Lung (tissue), 17 donors: ENCODE measurements at places on chromosomes 16 and 17. TPM values are rescaled to one million over a fixed set of nuclear protein-coding genes. Genes with fewer than 3 reads are reported as not detected.

DNA sequence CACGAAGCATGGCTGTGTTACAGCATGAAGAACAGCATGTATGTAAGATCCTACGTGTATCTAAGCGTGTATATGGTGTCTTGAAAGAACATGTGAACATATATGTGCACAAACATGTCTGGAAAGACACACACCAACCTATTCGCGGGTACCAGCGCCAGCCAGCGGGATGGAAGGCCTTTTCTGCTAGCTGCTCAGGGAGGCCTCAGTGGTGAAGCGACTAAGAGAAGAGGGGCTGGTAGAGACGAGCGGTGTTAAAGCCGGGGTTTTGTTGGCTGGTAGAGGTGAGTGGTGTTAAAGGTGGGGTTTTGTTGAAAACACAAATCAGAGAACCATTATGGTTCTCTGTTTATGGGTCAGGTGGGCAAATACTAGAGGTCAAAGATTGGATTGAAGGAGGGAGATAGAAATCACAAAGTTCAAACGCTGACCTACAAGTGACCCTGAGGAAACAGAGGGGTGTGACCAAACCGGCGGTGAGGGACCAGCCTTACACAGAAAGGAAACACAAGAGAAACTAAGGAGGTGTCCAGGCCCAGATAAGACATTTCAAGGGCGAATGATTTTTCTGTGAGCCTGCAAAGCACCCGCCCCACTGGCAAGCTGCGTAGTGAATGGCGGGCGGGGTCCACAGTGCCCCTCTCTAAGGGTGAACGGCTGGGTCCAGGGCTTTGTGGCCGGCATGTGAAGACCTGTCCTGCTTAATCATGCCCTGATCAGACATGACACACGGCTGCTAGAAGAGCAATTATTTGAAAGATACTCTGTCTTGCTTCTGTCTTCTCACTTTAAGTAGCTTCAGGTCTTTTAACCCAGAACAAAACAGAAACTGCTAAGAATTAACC, 8.1 kb downstream of the ZCCHC14 start:
- no peak overlapping the region for H3K4me3 ChIP-seq
- peaks cover 14% of the 10 kb centered on the region for H3K4me1 ChIP-seq
- peak overlapping the region; percentile 7 for H3K27ac ChIP-seq
- H3K36me3 ChIP-seq = no peaks in the 10 kb centered on the region
- H3K27me3 ChIP-seq = no peaks in the 10 kb centered on the region

DNA sequence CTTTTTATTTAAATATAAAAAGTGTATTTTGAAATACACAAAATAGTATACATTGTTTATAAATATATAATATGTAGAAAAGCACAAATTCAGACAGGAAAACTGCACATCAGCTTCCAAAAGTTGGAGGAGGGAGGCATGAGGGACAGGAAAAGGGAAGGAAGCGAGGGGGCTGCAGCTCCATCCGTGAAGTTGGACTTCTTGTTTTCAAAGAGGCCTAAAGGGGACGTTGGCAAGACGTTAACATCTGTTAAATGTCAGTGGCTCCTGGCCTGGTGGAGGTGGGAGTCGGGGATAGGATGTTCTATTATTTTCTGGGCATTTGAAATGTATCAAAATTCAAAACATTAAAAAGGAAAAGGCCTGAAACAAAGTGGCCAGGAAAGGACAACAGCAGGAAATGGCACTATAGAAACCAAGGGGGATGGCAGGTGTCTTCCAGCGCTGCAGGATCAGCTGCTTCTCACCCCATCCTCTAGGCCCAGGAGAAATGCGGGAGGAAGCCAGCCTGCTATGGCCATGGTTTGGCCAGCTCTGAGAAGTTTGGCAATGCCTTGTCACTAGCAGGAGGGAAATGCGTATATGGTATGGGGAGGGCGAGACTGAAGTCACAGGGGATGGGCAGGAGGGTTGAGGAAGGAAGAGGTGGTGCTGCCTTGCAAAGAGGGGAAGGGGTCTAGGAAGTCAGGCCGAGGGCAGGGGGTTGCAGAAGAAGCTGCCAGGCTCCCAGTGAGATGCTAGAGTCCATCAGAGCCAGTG, 6.4 kb downstream of the CMTM2 start:
- H3K27ac ChIP-seq = peak overlapping the region; percentile 42
- no peaks in the 10 kb centered on the region for H3K36me3 ChIP-seq
- H3K4me3 ChIP-seq = no peak overlapping the region
- peak; percentile 43 for DNase-seq
- H3K27me3 ChIP-seq = no peaks in the 10 kb centered on the region
- peaks cover 7% of the 10 kb centered on the region for H3K4me1 ChIP-seq

GRCh38 chr17:60110586-60110985, 31.9 kb upstream of the HEATR6 start:
- H3K27ac ChIP-seq = no peak overlapping the region
- no peak for DNase-seq
- H3K36me3 ChIP-seq = no peaks in the 10 kb centered on the region
- H3K27me3 ChIP-seq = no peaks in the 10 kb centered on the region
- H3K4me1 ChIP-seq = no peaks in the 10 kb centered on the region

- DNase-seq = no peak
- no peak overlapping the region for H3K4me3 ChIP-seq
- peak overlapping the region; percentile 21 for H3K27ac ChIP-seq
- H3K36me3 ChIP-seq = peaks cover 22% of the 10 kb centered on the region
- H3K27me3 ChIP-seq = no peaks in the 10 kb centered on the region
- H3K4me1 ChIP-seq = peaks cover 7% of the 10 kb centered on the region
These were observed 14.4 kb downstream of the SNN start for GRCh38 chr16:11682655-11683096.

DNA sequence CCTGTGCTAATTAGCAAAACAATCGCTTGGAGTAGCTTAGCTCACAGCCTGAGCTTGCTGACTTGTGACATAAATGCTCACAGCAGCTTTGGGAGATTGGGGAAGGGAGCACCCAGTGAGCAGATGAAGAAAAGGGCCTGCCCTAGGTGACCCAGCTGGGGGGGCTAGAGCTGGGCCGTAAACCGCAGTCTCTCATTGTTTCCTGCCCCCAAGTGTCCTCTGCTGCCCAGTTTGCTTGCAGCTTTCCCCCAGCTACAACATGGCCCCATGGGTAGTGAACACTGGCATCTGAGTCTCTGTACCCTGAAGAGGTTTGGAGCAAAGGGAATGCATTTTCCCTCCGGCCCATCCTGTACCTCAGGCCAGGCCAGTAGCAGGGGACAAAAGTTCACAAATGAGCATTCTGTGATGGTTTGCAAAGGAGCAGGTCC, 349.4 kb downstream of the SLC39A11 start:
- H3K27ac ChIP-seq = no peak overlapping the region
- H3K4me1 ChIP-seq = no peaks in the 10 kb centered on the region
- no peaks in the 10 kb centered on the region for H3K36me3 ChIP-seq

DNA sequence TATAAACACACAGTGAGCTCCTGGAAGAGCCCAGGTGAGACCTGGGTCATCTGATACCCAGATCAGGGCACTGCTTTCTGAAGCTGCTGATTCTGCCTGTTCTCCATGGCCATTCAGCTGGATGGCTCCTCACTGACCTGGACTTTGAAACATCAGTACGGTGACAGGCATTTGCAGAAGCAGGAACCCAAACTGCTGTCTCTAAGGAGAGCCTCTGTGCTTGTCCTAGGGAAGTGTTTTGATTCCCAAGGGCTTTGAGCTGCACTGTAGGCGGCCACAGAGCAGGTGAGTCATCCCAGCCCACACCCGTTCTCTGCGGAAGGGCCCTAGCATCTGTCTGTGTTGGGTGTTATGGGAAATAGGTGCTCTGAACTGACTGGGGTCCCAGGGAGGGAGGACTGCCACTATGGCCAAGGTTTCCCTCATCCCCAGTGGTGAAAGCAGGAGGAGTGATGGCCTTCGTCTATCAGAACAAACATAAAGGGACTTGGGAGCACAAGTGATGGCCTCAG, 60.7 kb upstream of the ADCY9 start:
- no peak overlapping the region for H3K27ac ChIP-seq
- H3K4me3 ChIP-seq = no peak overlapping the region
- DNase-seq = no peak
- no peaks in the 10 kb centered on the region for H3K36me3 ChIP-seq
- no peaks in the 10 kb centered on the region for H3K27me3 ChIP-seq
- no peaks in the 10 kb centered on the region for H3K4me1 ChIP-seq

DNA sequence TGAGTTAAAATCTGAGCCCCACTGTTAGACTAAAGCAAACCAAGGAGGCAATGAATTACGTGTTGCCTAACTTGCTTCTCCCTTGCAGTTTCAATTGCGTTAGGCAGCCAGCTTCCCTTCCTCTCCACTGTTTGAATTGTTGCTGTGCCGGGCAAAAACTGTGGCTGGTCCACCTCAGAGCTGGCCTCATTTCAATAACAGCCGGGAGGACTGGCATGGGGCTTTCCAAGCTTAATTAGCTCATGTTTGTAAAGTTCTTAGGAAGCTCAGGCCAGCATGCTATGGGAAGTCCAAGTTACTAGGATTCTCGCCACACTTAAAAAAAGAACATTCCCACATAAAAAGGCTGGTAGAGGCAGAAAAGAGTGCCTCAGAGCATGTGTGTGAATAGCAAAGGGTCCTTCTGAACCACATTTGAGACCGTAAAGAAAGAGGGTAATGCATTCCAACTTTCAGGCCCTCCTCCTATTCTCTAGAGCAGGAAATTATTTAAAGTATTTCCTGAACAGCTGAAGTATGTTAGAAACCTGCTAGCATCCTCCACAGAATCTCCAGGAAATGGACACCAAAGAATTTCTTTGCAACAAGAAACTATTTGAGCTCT, 79.0 kb upstream of the SMURF2 start:
- H3K36me3 ChIP-seq = no peaks in the 10 kb centered on the region
- no peaks in the 10 kb centered on the region for H3K27me3 ChIP-seq
- H3K4me3 ChIP-seq = no peak overlapping the region
- peak; percentile 59 for DNase-seq
- H3K27ac ChIP-seq = no peak overlapping the region
- peaks cover 5% of the 10 kb centered on the region for H3K4me1 ChIP-seq

The MYH2 gene
- polyA plus RNA-seq = 0.02 TPM

The C16orf89 gene
- polyA plus RNA-seq = 356 TPM

The SEZ6L2 gene
- polyA plus RNA-seq = 4.6 TPM

The ABCC12 gene
- polyA plus RNA-seq = not detected

The SHISA9 gene
- polyA plus RNA-seq = under 0.01 TPM

The PRAC2 gene
- polyA plus RNA-seq = not detected

The CTF1 gene
- polyA plus RNA-seq = 5.6 TPM
